ENCODE measurements at places on chromosomes 3 and 15.
A peak's percentile ranks its signal among the peaks of the same experiment; 100 is the strongest.

- no peak for DNase-seq
These were observed 7.2 kb downstream of the HERC1 start for GRCh38 chr15:63826528-63826927.

GRCh38 chr15:52309154-52309548 is 13.5 kb upstream of the MYO5C start:
- no peak for DNase-seq

- DNase-seq: peak; percentile 1
These were observed at the start of gene SPRED1 for GRCh38 chr15:38252481-38253350. SPRED1 (plus strand) TSS chr15:38252836; CDS start chr15:38253186, 350 bp downstream.

- DNase-seq: no peak
These were observed 9.4 kb downstream of the ATP13A4 start for GRCh38 chr3:193545304-193545703.

DNA sequence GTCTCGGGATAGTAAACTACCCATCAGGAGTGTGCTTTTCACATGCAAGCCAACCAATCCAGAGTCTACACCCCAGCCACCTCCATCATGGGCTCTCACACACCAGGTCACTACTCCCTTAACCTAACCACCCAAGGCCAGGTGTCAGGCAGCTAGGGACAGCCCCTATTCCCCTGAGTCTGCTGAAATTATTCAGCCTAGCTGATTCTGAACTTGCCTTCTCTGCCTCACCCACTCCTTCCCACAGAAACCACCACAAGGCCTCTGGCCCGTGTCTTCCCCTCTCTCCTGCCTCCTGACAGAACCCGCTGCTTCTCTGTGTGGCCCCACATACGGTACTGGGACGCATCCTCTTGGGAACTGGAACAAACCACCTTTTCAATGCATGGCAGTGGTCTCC is 82.1 kb downstream of the PCSK6 start:
- DNase-seq: no peak

DNA sequence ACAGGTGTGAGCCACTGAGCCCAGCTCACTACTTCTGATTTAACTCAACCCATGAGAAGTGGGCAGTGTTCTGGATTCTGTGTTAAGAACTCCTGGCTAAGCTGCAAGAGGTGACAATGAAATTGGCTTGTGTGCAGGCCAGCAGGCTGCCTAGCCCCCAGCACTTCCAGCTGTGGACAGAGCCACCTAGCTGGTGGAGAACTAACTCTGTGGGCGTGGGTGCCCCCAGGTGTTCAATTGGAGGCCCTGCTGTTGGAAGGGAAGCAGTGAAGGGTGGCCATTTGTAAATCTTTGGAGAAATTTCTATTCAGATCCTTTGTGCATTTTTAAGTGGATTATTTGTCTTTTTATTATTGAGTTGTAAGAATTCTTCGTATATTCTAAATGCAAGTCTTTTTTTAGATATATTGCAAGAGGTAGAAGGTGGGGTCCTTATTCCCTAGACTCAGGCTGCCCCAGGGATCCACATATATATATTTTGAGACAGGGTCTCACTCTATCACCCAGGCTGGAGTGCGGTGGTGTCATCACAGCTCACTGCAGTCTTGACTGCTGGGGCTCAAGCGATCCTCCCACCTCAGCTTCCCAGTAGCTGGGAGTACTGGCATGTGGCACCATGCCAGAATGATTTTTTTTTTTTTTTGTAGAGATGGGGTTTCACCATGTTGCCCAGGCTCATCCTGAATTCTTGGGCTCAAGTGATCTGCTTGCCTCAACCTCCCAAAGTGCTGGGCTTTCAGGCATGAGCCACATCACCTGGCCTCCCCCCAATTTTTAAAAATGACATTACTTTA is 7.2 kb upstream of the SCAMP5 start:
- DNase-seq: no peak

GRCh38 chr3:81485444-81485865 is 276.0 kb downstream of the GBE1 start:
- DNase-seq: no peak

DNA sequence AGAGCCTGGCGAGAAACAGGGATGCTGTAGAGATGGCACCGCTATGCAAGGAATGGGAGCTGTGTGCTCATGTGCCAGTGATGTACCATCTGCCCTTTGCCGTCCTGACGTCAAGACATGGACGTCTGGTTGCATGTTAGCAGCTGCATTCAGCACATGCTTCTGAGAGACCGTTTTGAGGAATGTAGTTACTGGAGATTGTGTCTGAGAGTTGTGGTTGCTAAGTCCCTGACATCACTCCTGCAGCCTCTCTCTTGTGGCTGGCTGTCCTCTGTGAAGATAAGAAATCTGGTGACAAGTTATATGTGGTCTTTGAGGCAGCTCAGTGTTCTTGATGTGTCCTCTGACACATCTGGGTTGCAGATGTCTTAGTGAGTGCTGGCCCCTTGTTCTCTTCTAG is 165.1 kb downstream of the APBA2 start:
- no peak for DNase-seq

DNA sequence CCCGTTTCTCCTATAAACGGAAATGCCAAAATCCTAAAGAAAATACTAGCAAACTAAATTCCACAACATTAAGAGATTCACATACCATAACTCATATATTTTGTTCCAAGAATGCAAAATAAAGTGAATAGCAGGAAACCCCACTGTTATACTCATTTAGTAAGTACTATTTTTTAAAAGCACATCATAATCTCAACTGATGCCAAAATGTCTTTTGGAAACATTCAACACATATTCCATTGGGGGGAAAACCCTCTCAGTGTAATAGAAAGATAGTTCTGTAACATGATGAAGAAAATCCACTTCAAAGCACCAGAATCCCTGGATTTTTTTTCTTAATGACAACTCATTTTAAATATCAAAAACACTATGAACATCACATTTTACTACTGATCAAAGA is 93.0 kb upstream of the EIF1B start:
- no peak for DNase-seq

DNA sequence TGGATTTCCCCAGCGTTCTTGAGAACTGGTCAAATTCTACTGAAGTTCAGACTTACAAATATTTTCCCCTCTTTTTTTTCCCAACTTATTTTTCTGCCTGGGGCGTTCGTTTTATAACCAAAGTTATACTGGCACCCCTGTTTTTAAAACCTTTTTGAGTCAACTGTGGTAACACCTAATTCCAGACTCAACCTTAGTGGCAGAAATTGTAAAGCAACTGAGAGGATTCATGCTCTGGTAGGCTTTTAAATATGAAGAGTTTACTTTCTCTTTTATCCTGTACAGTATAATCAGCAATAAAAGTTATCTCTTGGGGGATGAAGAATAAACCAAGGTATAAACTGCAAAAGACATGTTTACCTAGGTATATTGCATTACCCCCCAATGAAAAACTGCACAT is 2.3 kb downstream of the IL5RA start:
- no peak for DNase-seq

DNA sequence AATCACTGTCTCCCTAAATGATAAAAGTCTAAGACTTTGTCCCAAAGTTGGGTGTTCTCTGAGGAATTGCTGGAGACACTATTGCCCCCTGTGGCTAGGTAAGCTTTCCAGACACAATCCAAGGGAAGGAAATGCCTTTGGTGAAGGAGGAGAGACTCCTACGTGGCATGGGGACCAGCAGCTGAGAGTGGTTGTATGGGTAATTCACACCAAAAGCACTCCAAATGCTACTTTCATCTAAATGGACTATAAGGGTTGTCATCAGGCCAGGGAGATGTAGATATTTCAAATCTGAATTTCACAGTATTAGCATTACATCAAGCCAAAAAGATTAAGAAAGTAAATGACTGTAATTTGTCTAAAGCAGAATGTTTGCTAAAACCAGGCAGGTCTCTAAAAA is 400.8 kb upstream of the THBS1 start:
- DNase-seq: no peak

DNA sequence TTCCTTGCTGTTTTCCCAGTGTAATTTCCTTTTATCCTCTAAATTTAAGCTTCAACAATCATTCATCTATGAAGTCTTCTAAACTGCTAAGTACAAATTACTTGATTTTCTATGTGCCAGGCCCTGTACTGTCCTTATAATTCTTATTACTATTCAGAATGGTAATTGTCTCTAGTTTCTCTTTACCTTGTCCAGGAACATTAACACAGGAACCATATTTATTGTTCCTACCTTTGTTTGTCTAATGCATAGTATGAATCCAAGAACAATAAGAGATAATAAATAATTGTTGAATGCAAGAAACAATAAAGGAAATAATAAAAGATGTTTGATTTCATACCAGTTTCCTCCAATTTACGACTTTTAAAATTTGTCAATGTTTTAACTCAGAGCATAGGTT is 1083.2 kb downstream of the ROBO2 start:
- DNase-seq: no peak

GRCh38 chr3:16252243-16252978 is 12.3 kb downstream of the DPH3 start:
- DNase-seq: no peak

DNA sequence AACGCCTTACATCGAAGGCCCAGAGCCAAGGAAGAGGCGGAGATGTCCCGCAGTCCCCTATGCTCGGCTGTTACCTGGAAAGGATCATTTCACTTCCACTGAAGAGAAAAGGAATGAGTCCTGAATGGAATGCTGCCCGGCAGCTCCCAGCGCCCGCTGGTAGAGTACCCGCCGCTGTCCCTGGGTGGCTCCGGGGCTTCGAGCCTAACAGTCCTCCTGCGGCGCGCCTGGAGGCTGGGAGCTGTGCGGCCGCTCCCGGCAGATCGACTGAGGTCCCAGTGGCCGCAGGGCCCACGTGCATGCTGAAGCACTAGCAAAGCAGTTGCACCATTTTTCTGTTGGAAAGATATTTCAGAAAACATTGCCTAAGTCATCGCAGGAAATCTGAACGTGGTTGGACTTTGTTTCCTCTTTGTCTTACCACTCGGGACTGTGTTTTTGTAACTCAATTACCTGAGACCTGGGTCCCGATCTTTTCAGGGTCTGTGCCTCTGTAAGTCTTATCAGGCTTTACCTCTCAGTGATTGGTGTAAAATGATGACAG is 984 bp downstream of the RNU6-1 start:
- DNase-seq: no peak

DNA sequence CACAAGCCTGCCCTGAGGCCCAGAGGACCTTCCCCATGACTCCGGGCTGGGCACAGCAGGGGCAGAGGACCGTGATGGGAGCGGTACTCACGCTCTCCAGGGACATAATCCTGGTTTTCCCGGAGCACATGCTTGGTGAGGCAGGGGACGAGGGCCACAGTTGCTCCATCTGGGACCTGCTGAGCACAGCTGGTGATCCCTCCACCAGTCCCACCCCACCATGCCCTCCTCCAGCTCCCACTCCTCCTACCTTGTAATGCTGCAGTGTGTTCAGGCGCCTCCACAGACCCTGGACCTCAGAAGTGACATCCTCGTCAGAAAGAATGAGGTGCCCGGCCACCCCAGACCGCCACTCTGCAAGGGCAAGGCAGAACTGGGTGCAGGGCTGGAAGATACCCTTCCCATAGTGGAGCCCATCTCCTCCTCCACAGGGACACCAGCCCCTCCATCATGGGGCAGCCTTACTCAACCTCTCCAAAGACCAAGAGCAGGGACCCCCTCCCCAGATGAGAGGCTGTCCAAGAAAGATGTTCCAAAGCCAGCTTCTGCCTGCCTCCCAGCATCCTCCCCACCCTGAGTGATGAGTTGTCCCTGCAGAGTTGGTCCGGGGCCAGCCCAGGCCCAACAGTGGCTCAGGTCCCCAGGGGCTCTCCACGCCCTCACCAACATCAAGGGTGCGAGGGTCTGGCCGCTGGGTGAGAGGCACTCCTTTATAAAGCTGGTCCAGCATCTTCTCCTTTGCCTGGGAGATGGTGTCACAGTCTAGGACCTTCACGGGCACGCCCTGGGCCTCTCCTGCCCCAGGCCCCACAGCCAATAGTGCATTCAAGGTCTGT is 19.5 kb downstream of the PLXNB1 start:
- DNase-seq: no peak

- DNase-seq: no peak
These were observed 33.3 kb upstream of the PAQR5 start for GRCh38 chr15:69265347-69265955.

DNA sequence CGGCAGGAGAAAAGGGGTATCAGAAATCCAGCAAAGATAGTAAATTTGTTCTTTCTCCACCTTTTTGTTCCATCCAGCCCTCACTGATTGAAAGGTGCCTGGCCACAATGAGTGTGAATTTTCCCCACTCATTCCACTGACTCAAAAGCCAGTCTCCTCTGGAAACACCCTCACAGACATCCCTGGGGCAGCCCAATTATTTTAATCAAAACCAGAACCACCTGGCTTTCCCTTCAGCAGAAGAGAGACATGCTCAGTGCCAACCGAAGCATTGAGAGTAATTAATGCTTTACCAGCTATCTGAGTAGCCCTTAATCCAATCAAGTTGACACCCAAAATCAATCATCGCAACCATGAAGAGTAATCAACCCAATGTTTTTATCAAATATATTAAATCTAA is 1129.6 kb upstream of the GBE1 start:
- no peak for DNase-seq

DNA sequence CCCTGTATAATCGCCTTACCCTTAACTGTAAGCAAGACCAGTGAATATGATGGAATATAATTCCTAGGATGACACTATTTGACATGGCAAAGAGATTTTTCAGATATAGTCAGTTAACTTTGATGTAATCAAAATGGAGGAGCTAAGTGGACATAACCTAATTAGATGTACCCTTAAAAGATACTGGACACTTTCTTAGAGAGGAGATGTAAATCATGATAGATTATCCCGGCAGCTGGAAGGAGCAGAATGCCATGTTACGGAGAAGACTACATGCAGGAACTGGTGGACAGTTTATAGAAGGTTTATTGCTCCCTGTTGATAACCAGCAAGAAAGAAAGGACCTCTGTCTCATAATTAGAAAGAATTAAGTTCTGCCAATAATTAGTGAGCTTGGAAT is 1142.9 kb downstream of the SI start:
- DNase-seq: no peak

- DNase-seq: no peak
These were observed 207.7 kb upstream of the TRIM42 start for GRCh38 chr3:140470211-140470610.

- DNase-seq: no peak
These were observed 20.7 kb downstream of the TCAIM start for GRCh38 chr3:44359146-44359751.

GRCh38 chr3:160927620-160928019 is 171.6 kb downstream of the PPM1L start:
- no peak for DNase-seq

DNA sequence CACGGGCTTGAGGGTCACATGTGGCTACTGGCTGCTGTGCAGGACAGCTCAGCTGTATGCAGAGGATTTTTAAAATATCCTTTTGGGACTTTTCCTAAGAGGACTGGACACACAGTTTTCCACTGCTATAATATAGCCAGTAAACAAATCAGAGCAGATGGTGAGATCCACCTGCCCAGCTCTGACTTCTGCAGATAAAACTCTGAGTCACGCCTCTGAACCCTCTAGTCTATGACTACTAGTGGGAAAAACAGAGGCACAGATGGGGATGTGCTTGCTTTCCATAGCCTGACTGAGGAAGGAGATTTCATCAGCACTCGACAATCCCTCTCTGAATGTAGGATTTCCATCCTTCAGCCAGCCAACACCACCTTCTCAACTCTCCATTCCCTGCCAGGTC is 45.1 kb downstream of the COLQ start:
- no peak for DNase-seq

GRCh38 chr3:177106184-177106583 is 91.1 kb downstream of the TBL1XR1 start:
- DNase-seq: no peak

GRCh38 chr15:71685420-71685993 is 124.8 kb upstream of the NR2E3 start:
- no peak for DNase-seq

GRCh38 chr3:118146658-118147375 is 887.8 kb downstream of the IGSF11 start:
- no peak for DNase-seq

GRCh38 chr3:127823426-127823857 is 1.1 kb upstream of the MGLL start:
- no peak for DNase-seq
